ENCODE measurements at places on chromosomes 7 and 10.

GRCh38 chr7:1727079-1727478, 57.0 kb downstream of the ELFN1 start:
- no peak for DNase-seq

GRCh38 chr7:25638068-25638467, 409.8 kb upstream of the NPVF start:
- DNase-seq: no peak

DNA sequence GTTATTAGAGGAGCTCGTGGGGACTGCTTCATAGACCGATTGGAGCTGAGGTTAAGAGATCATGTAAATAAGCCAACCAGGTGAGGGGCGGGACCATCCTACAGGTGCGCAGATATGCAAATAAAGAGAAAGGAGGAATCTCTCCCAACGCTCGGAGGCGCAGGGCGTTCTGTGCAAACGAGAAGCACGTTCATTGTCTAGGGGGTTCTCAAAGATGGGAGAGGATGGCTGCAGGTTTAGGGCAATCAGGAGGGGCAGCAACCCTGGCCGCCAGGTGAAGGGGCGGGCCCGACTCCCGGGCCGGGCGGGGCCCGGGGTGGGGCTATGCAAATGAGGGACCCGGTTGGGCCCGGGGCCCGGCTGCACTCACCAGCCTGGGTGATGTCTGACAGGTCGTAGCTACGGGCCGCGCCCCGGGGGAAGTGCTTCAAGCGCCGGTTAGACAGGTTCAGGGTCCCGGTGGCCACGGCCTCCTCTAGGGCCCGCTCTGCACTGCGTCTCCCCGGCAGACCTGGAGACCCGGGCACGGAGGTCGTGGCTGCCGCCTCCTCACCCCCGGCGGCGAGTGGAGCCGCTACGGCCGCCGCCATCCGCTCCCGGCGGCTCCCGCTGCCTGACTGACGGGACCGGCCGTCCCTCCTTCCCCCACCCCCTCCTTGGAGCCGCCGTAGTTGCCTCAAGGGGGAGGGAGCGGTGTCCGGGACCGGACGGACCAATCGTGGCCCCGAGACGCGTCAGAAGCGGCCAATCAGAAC, at the start of gene LRCH4:
LRCH4 (minus strand) TSS at position 619 of the 755 bp plus-strand sequence; CDS start at position 590, 29 bp downstream.
- DNase-seq: peak; percentile 68

DNA sequence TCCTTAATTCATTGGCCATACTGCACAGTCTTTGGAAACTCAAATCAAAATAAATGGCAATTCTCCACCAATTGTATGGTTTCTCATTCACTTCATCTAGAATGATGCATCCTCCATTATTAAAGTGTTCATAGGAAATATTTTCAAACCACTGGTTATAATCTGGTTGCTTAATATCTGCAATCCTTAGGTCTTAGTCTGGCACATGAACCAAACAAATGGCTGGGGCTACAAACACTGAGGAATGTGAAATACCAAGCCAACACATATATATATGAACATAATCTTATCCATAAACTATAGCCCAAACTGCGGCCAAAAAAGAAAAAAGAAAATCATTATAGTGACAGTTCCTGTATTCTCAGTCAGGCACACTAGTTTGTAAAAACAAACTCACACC, 5.7 kb upstream of the MSS51 start:
- no peak for DNase-seq

- DNase-seq: no peak
These were observed 21.2 kb upstream of the UCN3 start for GRCh38 chr10:5343561-5343960.

GRCh38 chr7:148114804-148115203, 475.8 kb upstream of the C7orf33 start:
- DNase-seq: no peak

DNA sequence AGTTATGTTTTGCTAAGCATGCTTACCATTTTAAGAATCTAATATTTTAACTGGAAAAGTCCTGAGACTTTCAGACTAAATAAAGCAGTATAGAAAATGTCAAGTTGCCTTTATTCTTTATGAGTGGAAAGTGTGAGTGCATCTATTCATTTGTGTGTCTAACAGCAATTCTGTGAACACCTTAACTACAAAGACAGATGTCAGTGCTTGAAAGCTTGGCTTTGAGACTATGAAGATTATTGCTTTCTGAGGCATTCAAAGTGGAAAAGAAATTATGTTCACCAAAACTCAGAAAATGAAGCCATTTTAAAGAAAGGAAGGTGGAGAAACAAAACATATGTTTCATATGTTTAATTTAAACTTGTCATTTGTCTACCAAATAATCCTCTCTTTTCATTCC, 294.5 kb upstream of the SEMA3C start:
- no peak for DNase-seq

GRCh38 chr10:127266431-127266830, 70.0 kb upstream of the INSYN2A start:
- no peak for DNase-seq

DNA sequence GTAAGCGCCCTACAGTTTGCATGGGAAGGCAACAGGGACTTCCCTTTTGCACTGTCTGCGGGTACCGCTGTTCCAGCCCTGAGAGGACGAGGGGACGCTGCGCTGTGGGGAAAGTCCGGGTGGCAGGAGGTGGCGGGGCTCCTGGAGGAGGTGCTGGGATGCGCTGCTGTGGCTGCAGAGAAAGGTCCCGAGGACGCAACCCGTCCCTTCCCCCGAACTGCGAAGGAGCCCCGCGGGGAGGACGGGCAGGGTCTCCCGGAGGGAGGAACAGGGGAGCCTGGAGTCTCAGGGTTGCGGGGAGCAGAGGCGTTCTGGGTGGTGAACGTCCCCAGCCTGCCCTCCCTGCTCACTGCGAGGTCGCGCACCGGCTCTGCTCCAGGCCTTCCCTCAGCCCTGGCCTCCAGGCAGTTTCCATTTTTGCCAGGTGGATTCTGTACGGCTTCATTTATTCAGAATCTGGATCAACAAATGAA, 91.6 kb downstream of the CXCL12 start:
- DNase-seq: no peak

DNA sequence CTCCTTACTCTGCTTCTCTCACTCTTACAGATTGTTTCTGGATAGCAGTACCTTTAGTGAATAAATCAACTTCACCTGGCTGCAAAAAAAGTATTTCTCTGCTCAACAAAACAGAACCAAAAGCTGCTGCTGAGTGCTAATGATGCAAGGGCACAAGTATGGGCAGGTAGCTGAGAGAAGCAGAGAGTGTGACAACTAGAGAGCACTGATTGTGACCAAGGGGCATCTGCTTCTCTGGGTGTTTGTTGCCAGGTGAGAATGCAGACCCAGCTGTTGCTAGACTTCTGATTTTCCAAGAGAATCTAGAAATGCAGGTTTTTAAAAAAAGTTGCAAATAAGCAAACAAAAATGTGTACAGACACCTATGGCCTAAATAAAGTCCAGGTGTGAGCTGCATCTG, 25.3 kb upstream of the PPIF start:
- DNase-seq: no peak

- no peak for DNase-seq
These were observed 201.4 kb downstream of the INHBA start for GRCh38 chr7:41501466-41501865.

- DNase-seq: no peak
These were observed 128.2 kb downstream of the DOCK1 start for GRCh38 chr10:127033216-127034033.

GRCh38 chr7:39507866-39508551, 58.2 kb upstream of the YAE1 start:
- DNase-seq: no peak

- DNase-seq: no peak
These were observed 433.0 kb downstream of the PAXIP1 start for GRCh38 chr7:154569916-154570315.

- no peak for DNase-seq
These were observed 1.8 kb downstream of the LFNG start for GRCh38 chr7:2521341-2521745.

- no peak for DNase-seq
These were observed 222.5 kb upstream of the PITRM1 start for GRCh38 chr10:3395041-3395440.

DNA sequence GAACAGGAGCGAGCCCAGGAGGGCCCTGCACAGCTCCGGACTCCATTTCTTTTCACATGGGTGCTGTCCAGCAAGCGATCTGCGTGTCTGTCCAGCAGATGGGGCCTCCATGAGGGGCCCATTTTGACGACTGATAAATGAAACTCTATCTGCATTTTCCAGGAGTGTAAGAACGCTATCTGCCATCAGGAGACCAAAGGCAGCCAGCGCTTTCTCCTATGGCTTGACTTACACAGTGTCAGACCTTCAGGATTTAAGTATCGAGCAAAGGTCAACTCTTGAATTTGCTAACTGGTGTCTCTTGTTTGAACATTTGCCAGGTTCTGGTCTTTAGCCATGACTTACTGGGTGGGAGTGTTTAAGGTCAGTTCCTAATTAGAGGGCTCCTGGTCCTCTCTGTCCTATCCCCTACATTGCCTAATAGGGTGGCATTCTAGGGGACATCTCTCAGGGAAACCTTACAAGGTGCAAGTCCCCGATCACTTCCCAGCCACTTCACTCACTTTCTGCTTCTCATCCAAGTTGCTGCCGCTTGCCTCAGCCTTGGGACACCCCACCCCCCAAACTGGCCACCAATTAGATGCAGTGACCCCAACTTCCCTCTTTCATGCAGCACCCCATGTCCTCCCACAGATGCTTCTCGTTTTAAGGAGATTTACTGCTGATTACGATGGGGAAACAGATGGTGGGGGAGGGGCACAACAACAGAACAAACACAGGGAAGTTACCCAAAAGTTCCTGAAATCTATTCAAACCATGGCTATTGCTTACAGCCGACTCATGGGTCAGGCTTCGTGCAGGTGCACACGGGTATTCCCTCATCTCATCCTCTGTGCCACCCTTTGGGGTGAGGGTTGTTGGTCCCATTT, 20.0 kb downstream of the VSIR start:
- DNase-seq: peak; percentile 84

GRCh38 chr7:82044497-82045080, 274.7 kb upstream of the HGF start:
- no peak for DNase-seq

GRCh38 chr10:37856881-37857286, 526 bp downstream of the ZNF248 start:
- no peak for DNase-seq

- DNase-seq: no peak
These were observed 66.1 kb downstream of the AMZ1 start for GRCh38 chr7:2754086-2754485.

DNA sequence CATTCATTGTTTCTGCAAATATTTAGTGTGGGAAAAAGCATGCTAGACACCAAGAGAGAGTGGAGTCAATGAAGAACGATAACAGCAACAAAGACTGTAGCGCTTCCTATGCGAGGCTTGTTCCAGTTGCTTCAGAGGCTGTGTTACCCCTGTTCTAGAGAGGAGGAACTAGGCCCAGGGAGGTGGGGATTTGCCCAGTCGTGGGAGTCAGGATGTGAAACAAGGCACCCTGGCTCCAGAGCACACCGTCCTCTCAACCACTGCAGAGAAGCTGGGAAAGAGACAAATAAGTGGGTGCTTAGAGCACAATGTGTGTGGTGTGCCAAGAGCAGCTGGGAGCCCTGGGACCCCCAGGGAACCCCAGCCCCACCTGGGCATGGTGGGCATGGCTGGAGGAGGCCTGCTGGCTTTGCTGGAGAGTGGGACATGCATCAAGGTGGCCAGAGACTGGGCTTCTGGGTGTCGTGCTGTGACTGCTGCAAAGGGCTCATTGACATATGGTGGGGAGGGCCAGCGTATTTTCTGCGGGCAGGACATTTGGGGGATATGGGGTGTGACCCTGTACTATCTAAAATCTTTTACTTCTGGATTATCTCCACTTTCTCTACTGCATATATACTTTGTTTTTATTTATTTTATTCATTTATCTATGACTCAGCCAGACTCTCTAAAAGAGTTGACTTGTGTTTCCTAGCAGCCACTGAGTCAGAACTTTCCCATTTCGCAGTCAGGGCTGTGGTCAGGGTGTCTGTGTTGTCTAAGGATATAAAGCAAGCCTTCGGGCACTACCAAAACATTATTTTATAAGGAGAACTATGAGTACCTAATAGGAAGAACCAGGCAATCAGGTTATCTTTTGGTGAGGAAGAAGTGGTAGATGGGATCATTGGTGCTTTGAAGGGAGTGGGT, 95.4 kb downstream of the TCF7L2 start:
- DNase-seq: no peak

DNA sequence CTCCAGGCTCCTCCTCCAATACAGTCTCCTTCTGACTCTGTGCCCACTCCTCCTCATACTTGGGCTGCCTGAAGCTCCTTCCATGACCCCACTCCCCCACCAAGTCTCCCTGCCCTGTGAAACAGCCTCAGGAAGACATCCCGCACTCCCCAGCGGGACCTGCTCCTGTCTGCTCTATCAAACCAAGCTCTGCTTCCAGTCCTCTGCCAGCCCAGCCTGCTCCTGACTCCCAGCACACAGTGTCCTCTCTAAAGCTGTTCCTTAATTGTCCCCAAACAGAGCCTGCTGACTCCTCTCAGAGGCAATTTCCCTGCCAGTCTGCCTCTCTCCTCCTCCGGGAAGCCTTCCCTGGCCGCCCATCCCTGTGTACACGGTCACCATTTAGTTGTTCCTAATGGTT, 9.9 kb downstream of the POLL start:
- DNase-seq: no peak

DNA sequence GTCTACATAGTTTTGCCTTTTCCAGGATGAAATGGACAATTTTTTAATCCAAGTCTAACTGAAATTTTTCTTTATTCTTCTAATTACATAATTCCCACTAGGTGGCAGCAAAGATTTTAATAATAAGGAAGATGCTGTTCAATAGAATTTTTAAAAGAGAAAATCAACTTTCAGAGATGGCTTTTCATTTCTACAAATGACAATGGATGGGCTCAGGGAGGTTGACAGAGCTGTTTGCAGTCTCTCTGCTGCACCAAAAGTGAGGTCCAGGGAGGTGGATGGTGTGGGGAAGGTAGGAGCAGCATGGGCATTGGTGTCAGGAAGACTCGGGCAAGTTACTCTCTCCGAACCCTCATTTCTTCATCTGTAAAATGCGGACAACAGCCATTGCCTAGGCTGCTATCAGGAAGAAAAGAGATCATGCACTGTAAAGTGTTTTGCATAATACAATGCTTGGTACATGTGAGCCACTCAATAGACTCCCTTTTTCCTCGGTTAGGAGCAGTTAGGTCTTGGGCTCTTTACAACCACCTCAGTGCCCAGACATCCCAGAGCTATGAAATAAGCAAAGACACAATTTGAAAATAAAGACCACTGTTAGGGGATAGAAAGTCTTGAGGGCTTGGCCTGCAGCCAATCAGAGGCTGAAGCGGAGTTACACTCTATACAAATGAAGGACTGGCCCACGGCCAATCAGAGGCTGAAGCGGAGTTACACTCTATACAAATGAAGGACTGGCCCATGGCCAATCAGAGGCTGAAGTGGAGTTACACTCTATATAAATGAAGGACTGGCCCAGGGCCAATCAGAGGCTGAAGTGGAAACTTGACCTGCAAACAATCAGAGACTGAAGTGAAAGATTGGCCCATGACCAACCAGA, 107.1 kb downstream of the ABLIM1 start:
- DNase-seq: peak; percentile 82

GRCh38 chr10:133346413-133346812, 760 bp upstream of the PRAP1 start:
- no peak for DNase-seq

GRCh38 chr7:6164491-6164890, 107.9 kb downstream of the CYTH3 start:
- DNase-seq: no peak

GRCh38 chr7:46165276-46165675, 244.2 kb upstream of the IGFBP3 start:
- DNase-seq: no peak
